ENCODE measurements at places on chromosomes 3 and 15.

- no peak for DNase-seq
Measured at GRCh38 chr3:122690096-122690495, 9.5 kb downstream of the PARP14 start.

- no peak for DNase-seq
Measured at GRCh38 chr3:72414481-72415016, 433.7 kb downstream of the SHQ1 start.

DNA sequence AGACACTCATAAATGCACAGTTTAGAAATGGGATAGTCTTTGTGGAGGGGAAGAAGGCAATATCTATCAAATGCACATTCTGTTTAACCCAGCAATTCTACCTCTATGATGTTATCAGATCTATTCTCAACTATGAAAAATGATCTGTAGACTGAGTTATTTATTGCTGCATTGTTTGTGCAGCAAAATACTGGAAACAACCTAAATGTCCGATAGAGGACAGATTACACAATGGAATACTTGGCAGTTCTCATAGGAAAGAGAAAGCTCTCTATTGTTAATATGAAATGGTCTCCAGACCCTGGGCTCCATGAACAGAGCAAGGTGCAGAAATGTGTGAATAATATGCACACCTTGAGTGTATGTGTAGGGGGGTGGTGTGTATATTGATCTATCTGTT lies 49.0 kb upstream of the SELENOK start:
- no peak for DNase-seq

- no peak for DNase-seq
Measured at GRCh38 chr3:112649478-112649735, 8.5 kb upstream of the CCDC80 start.

DNA sequence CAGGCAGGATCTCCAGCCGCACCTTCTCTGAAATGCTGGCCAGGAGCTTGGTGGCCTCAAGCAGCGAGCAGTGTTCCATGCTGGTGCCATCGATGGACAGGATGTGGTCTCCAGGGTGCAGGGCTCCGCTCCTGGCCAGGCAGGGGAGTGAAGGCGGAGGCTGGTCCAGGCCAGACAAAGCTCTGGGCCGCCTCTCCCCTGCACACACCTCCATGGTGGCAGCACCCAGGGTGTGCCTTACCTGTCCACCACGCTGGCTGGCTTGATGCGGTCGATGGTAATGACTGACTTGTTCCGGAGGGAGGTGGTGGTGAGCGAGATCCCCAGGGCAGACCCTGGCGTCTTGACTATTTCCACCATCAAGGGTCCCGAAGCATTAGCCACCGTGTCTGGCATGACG lies 20.0 kb downstream of the GRIP2 start:
- no peak for DNase-seq

- DNase-seq: no peak
Measured at GRCh38 chr15:99486371-99487336, 79.1 kb upstream of the MEF2A start.

DNA sequence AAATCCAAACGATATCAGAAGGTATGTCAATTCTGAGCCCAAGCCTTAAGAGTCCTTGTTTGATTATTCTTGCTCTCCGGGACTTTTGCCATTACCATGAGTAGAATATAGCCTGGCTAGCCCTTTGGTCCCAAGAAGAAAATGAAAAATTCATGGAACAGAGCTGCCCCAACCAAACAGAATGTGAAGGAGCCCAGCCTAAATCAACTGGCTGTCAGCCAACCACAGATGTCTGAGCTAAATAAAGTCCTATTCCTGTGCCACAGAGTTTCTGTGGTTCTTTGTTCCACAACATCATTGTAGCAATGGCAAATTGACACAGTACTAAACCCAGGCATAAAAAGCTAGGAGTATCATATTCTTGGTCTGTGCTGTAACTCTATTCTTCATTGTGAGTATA lies 185.2 kb downstream of the CPNE4 start:
- DNase-seq: no peak

DNA sequence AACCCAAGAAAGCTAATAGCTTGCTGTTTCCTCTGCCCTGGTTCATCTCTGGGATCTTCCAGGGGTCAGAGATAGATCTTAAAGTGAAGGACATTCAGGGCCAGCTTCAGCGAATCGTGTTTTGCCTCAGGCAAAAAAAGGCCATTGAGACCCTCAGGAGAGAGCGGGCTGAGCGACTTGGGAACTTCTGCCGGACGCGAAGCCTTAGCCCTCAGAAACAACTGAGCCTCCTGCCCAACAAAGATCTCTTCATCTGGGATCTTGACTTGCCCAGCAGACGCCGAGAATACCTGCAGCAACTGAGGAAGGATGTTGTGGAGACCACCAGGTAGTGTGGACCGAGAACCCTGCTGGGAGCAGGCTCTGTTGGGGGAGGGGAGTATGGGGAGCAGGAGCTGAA lies 42.5 kb downstream of the CDAN1 start:
- no peak for DNase-seq

- DNase-seq: no peak
Measured at GRCh38 chr3:145971186-145971585, 189.8 kb downstream of the PLOD2 start.

DNA sequence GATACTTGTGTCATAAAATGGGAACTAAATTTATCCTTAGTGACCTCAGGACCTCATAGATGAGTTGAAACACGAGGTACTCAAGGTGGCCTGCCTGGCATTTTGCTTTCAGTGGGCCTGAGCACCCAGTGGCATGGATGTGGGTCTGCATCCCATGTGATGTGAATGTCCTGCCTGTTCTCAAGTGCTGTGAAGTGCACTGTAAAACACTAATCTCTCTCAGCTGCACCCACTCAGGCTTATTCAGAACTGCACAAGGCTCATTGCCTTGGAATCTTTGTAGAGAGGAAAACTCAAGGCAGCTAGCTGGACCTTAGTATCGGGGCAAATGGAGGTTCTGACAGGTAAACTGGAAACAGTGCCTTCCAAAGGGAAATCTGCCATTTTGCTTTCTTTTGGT lies 767.0 kb downstream of the TUSC7 start:
- no peak for DNase-seq

DNA sequence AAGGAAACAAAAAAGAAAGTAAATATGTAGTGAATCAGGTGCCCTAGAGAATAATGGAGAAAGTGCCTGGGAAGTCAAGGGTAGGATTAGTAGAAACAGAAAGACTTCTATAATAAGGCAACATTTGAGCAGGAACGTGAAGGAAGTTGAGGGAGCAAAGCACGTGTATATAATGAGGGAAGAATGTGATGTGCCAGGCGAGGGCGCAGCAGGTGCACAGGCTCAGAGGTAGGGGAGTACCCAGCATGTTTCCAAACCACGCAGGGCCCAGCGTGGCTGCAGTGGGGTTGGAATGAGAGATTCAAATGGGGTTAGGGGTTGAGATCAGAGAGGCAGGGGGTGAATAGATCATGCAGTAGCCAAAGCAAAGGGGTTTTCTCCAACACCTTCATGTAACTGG lies 91.9 kb upstream of the VGLL4 start:
- peak; percentile 22 for DNase-seq

DNA sequence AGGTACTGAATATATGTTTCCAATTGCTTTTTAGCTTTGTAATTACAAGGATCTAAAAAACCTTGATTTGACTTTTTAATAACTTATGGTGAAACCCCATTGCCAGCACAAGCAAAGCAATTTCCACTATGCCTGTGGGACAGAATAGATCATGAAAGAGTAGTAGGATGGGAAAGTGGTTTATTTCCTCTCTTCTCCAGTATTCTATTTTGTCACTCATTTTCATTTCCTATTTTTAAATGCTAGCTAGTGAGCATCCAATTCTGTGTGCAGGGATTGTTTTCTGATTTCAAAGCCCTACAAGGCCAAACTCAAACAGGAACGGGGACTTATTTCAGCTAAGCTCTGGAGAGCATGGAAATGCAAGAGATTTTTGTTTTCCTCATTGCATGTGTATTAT lies 132.0 kb upstream of the TGFBR2 start:
- DNase-seq: no peak

DNA sequence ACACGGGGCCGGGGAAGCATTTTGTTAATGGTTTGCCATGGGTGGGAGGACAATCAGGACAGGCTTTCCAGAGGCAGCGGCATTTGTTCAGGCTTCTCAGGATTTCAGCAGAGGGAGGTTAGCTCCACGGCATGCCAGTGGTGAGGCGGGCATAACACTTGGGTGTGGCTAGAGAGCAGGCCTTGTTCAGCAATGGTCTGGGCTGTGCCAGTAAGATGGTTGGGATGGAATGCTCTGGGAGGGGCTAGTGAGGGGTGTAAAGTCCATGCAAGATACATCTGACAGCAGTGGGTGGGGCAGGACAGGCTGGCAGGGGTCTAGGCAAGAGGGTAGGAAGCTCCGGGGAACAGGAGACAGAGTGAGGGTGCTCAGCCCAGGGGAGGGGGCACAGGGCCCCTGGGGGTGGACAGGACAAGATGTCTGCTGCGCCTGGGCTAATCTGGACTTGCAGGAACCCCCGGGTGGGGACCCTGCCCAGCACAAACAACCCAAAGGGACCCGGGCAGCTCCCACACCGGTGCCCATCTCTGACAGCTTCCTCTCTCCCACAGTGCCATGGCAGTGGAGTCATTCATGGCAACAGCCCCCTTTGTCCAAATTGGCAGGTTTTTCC lies 8.4 kb downstream of the TMEM43 start:
- DNase-seq: no peak

DNA sequence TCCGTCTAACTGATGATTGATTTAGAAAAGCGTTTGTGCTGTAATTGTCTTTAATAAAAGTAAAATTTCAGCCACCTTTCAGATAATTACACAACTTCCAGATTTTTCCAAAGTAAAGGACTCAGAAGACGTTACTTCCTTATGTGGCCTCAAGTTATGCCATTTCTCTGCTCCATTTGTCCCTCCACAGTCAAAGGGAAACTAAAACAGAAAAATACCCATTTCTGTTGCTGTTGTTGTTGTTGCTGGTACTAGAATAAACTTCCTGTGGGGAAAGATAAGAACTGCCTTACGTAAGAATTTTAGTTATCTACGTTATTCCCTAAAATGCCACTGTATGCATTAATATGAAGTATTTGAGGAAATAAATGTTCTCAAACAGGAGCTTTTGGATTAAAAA lies 153.9 kb downstream of the P3H2 start:
- no peak for DNase-seq

DNA sequence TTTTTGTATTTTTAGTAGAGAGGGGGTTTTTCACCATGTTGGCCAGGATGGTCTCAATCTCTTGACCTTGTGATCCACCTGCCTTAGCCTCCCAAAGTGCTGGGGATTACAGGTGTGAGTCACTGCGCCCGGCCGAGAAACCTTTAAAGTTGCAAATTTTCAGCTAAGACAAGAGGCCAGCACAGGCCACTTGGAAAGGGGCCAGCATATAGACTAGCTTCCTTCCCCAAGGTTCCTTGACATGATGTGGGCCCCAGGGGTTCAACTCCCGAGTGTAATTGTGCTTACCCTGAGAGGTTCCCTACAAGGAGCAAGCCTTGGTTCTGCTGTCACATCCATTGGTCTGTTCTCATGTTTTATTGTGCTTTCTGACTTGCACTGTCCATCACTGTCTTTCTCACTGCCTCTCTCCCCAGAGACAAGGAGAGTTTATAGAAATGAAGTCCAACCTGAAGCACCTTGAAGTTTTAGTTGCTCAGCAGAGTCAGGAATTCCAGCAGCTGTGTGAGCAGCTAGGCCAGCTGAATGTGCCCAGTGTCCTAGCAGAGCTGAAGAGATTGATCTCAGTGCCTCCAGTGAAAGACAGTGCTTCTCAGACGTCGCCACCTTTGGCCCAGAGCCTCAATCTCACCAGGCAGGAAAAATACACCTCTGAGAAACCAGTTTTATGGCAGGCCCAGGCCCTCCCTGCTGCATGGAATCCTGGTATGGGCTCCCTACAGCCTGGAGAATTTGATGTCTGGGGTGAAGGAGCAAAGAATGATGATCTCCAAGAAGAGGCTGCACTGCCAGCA lies 21.1 kb downstream of the C3orf62 start:
- DNase-seq: no peak
